Activated T-helper 1 cell treated with anti-CD3 and anti-CD28 coated beads, Interleukin-12 subunit alpha, Interleukin-12 subunit beta, Interleukin-2, Interleukin-4 antibody, amounts not matched to agents 30 ng/mL and 10 ng/mL and 1 ng/mL, durations not matched to agents 14 hours and 24 hours and 36 hours (primary cell): ENCODE measurements at places on chromosomes 13 and 19. TPM values are rescaled to one million over a fixed set of nuclear protein-coding genes. Genes with fewer than 3 reads are reported as not detected.

DNA sequence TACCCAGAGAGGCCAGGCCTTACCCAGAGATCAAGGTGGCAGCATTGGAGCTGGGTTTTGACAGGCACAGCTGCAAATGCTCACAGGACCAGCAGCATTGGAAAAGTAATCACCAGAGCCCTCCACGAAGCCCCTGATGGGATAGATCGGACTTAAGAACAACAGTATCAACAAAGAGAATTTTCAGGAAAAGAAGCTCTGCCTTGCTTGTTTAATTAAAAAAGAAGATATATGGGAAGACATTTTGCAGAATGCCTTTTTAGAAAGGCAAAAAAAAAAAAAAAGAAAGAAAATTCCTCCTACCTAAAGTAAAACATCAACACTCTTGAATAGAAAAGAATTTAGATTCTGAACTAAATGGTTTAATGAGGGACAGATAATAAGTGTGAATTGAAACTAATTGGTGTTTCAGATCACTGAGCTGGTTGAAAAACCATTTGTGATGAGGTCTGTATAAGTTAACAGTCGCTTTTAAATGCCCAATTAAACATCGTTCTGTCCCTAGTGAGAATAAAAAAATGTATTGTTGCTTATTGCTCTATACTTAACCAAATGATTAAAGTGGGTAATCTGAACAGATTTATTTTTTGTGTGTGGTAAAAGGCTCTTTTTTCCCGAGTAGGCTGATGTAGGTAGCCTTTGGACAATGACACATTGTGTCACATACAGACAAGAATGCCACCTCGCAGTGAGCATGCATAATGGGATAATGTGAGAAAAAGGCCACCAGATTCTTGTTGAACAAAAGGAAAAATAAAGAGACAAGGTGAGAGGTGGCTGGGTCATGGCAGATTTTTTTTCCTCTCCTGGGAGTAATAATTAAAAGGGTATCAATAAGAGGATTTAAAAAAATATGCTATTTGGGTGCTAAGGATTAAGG lies 93.0 kb upstream of the ARGLU1 start:
- DNase-seq, result no peak

DNA sequence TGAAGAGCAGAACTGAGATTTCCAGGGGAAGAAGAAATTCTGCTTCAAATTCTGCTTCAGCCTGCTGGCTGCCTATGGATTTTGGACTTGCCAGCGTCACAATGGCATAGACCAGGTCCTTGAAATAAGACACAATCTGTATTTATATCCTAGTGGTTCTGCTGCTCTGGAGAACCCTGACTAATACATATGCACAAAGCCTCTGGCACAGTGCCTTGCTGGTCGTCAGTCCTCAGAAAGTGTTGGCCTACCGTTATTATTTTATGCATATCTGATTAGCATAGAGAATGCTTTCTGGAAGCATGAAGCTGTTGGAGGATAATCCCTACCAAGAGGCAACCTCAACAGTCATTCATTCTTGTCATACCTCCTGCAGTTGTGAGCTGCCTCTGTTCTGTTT lies 213.7 kb downstream of the B3GLCT start:
- no peak for DNase-seq

- no peak for DNase-seq
Observed at GRCh38 chr13:106187501-106188095, 347.9 kb downstream of the EFNB2 start.

DNA sequence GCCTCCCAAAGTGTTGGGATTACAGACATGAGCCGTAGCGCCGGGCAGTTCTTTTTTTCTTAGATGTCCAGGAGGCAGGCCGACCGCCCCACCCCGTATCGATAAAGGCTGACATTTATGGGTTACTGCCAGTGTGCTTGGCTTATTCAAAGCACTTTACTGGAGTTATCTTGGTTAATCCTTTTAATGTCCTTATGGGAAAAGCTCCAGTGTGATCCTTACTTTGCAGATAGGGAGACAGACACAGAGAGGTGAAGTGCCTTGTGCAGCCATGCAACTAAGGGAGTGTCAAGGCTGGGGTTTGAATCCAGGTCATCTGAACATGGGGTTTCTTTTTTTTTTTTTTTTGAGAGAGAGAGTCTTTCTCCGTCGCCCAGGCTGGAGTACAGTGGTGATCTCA lies 19.2 kb downstream of the NCAN start:
- DNase-seq, result no peak

- no peak for DNase-seq
Observed at GRCh38 chr13:22061806-22062391, 391.0 kb downstream of the FGF9 start.

DNA sequence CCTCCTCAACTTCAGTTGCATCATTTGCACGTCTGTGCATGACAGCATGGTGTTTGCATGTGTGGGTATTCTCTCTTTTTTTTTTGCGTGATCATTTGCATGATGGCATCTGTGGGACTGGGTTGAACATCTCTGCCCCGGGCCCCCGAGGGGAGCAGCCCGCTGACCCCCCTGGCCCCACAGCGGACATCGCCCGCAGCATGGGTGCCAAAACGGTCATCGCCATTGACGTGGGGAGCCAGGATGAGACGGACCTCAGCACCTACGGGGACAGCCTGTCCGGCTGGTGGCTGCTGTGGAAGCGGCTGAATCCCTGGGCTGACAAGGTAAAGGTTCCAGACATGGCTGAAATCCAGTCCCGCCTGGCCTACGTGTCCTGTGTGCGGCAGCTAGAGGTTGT lies 23.1 kb downstream of the PNPLA6 start:
- DNase-seq, result no peak

DNA sequence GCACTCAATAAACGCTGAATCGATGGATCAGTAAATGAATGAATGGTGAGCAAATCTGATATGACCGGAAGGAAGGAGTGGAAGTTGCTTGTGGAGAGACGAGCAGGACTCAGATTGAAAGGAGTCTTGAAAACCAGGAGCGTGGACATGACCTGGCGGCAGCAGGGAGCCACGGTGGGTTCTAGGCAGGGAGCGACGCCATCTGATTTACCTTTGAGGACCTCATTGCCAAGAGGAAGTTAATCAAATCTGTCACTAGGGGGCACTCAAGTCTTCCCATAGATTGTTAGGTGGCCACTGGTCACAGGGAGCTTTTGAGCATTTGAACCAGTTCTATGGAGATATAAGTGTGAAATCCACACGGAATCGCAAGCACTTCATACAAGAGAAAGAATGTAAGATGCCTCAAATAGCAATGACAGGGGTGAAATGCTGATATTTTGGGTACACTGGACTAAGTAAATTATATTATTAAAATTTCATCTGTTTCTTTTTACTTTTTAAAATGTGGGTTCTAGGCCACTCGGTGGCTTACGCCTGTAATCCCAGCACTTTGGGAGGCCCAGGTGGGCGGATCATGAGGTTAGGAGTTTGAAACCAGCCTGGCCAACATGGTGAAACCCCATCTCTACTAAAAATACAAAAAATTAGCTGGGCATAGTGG lies 9.2 kb upstream of the FBN3 start:
- peak; percentile 43 for DNase-seq

The BRME1 gene
- 16.6 and 20.5 TPM in 2 replicates for total RNA-seq

DNA sequence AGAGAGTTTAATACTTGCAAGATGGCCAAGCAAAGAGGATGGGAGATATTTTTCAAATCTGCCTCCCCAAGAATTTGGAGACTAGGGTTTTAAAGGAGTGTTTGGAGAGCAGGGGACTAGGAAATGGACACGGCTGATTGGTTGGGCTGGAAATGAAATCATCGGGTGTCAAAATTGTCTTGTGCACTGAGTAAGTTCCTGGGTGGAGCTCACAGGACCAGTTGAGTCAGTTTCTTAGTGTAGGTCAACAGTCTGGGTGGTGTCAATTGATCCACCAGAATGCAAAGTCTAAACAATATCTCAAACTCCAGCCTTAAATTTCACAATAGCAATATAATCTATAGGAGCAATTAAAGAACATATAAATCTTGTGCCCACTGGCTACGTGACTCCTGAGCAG lies 23.0 kb upstream of the CEACAM4 start:
- no peak for DNase-seq

The TMEM150B gene
- total RNA-seq, result 0.71 TPM in 1 of 2 replicates, not detected in the other

DNA sequence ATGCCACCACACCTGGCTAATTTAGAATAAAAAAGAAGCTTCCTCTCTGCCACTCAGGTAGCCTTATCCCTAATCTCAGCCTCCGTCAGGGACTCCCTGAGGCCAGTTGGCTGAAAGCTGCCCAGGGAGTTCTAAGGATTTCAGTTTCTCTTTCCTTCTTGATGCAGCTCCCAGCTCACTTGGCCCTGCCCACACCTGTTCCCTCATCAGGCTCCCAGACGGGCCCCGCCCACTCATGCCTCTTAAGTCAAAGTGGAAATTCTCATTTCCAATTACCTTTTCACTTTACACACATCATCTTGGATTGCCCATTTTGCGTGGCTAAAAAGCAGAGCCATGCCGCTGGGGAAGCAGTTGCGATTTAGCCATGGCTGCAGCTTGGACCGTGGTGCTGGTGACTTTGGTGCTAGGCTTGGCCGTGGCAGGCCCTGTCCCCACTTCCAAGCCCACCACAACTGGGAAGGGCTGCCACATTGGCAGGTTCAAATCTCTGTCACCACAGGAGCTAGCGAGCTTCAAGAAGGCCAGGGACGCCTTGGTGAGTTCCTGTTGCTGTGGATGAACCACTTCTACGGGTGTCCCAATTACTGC lies at the start of gene IFNL1:
TSS of gene IFNL1 (plus strand) at position 353 of the 591 bp plus-strand sequence. CDS start at position 368, 15 bp downstream.
- no peak for DNase-seq

GRCh38 chr13:43305416-43305815 lies 282.0 kb downstream of the DNAJC15 start:
- no peak for DNase-seq

- no peak for DNase-seq
Observed at GRCh38 chr13:98411617-98412265, 165.2 kb downstream of the STK24 start.

- no peak for DNase-seq
Observed at GRCh38 chr19:32971012-32971595, 654 bp downstream of the CEP89 start.

DNA sequence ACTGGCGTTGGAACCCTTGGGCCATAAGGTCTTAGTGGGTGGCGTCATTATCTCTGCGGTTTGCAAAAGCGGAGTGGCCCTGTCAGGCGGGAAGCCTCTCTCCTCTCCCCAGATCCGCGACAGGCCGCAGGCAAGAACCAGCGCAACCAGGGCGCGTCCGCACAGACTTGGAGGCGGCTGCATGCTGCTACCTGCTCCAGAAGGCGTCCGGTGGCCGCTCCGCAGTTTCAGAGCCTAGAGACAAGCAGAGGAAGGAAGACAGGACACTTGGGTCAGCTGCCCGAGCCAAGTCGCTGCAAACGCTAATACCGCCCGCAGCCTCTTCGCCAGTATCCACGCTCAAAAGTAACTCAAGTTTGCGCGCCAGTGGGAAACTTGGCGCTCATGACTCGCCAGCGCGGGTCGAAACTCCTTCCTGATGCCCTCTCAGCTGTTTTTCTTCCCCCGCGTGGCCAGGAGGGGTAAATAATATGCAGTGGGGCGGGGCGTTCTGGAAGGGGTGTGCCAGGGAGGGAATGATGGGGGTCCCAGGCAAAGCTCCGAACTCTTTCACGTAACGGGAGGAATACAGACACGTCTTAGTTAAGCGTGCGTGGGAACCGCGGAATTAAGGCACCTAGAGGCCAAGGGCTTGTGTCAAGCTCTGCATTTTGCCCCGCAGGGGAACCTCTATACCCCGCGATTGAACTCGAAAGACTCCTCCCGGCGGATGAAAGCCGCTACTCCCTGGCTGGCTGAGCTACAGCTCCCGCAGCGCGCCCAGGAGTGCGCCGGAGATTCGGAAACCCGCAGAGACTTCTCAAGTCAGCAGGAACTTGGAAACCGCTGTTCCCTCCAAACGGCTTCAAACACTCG lies at the start of gene EDNRB:
TSS of gene EDNRB (minus strand) at position 441 of the 855 bp plus-strand sequence. CDS start at position 183, 258 bp downstream.
- DNase-seq, result no peak

- no peak for DNase-seq
Observed at GRCh38 chr13:114050536-114051450, 76.9 kb upstream of the C13orf46 start.

DNA sequence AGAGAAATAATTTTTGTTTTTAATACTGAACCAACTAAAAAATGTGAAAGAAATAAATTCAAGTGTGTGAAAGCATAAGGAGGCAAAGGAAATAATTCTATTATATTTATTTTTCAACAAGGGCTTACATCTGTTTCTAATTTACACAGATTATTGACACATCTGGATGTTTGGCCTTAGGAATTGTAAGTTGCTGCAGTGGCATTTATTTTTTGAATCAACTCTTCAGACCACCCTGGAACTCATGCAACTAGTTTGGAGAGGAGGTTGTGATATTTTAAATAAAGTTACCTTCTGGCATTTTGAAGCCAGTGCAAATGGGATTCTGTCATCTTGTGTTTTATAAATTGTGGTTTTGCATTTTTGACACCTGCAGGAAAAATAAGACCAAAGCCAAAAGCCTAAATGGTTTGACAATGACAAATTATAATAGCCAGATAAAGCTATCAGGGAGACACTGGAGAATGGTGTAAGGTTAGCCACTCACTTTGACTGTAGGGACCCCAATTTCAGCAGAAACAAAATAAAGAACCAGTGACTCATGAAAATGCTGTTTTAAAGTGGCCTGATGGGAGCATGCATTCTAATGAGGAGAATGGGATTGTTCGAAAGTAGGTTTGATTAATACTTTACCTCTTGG lies 192.9 kb downstream of the KLF5 start:
- DNase-seq, result no peak

- no peak for DNase-seq
Observed at GRCh38 chr13:44692173-44692713, 116.1 kb upstream of the TSC22D1 start.

DNA sequence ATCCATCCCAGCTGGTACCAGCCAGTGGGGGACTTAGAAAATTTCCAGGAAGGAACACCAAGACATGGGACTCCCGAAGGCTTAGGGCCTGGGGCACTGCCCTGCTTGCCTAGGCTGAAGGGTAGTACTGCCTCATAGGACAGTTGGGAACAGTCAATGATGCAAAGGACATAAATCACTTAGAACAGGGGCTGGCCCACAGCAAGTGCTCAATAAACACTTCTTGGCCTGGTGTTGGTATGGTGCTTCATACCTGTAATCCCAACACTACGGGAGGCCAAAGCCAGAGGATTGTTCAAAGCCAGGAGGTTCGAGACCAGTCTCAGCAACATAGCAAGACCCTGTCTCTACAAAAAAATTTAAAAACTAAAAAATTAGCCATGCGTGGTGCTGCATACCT lies 5.8 kb downstream of the KEAP1 start:
- no peak for DNase-seq

The PDE4C gene
- total RNA-seq, result not detected in 2 replicates
